ENCODE measurements at places on chromosomes 5 and 9.

DNA sequence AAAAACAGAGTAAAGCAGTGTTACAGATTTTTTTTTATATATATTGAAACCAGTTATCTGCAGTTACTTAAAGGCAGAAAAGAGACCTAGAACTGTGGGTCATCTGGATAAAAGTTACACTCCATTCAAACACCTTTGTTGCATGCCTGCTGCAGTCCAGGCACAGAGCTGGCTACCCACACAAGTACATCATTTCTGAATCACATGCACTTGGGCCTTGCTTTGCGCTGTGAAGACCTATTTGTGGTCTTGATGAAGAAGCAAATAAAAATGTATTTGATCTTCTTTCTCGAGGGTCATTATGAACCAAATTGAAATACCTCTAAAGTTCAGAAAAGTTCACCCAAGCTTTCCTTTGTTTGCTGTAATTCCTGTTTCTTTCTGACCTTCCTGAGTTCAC lies 503.0 kb upstream of the ZNF608 start:
- no peak for DNase-seq

DNA sequence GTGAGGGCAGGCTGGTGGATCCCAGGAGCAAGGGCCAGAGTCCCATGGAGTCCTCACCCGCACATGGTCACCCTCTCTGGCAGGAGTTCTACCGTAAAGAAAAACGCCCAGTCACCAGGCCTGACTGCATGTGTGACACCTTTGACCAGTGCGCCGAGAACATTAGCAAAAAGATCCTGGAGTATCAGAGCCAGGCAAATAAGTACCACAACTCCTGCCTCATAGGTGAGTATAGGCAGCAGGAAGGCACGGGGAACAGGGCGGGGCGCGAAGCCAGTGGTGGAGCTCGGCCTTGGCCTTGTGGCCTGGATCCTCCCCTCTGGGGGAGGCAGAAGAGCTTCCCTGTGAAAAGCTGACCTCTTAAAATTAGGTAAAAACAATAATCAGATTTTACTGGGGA lies 45.4 kb upstream of the TDRD7 start:
- no peak for DNase-seq

DNA sequence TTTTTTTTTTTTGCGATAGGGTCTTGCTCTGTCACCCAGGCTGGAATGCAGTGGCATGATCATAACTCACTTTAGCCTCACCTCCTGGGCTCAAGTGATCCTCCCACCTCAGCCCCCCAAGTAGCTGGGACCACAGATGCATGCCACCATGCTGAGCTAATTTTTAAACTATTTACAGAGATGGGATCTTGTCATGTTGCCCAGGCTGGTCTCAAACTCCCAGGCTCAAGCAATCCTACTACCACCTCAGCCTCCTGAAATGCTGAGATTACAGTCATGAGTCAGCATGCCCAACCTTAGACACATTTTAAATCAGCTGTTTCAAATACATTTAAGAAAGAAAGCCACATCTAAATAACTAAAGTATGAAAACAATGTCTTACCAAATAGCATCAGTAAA lies 439.0 kb downstream of the EBF1 start:
- DNase-seq = no peak

DNA sequence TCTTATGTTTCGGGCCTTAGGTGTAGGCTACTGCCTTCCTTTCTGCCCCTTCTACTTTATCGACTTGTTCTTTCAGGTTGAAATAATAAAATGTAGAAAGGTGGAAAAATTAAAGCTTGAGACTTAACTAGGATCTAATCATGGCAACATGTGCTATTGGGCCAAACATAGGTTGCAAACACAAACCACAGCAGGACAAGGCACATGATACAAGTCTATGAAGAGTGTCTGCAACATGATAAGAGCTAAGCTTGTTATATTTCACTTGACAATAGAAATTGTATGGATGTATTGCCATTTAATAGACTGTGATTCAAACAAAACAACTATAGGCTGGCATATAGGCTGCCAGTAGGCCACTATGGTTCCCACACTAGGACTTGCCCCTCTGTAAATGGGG lies 1.7 kb upstream of the ERAP2 start:
- DNase-seq = no peak

GRCh38 chr5:140548791-140549190 lies 1.3 kb downstream of the EIF4EBP3 start:
- no peak for DNase-seq

- DNase-seq = peak; percentile 53
These were observed 596 bp downstream of the IRF1 start for GRCh38 chr5:132489871-132490483.

- DNase-seq = peak; percentile 25
These were observed 42.2 kb downstream of the MED27 start for GRCh38 chr9:132037458-132037857.

DNA sequence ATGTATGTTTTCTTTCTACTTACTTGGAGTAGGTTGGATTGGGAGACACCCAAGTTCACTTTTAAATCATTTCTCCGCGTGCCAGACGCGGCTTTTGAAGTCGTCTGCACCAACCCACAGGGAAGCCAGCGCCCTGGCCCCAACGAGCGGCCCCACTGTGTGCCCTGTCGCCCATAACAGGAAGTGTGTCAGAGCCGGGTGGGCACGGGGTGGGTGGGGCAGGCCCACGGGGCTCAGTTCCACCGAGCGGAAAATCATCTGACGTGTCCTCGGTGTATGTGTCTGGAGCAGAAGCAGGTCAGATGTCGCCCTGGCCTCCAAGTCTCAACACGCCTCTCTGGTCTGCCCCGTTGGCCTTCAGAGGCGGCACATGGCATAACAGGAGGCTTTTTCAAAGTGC lies 22.7 kb upstream of the SMIM23 start:
- no peak for DNase-seq

DNA sequence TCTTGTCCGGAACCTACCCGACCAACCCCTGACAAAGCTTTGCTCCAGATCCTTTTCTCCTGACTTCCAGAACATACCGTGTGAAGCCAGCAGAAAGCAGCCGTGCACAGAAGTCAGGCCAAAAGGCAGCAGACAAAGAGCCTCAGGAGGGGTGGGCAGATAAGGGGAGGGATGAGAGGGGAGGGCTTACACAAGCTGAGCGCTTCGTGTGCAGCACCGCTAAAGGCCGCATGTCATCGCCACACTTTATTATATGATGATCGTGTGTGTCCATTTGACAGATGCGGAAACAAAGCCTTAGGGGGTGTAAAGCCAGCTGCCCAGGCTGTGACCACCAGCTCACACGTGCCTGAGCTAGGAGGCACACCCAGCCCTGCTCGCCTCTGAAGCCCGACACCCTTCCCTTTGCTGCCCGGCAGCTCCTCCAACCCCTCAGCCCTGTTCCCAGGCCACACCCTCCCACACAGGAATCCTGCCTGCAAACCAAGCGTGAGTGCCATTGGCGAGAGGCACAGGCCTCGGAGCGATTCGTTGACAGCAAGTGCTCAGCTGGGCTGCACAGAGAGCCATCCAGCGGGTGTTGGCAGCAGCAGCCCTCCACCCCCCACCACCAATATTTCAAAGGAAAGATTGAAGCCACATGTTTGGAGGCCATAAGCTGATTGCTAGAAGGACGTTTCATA lies 170.5 kb upstream of the SMIM23 start:
- DNase-seq = no peak

GRCh38 chr5:58542709-58543108 lies 40.2 kb upstream of the RAB3C start:
- DNase-seq = no peak

GRCh38 chr5:154753792-154754191 lies 1.4 kb upstream of the LARP1 start:
- DNase-seq = no peak

DNA sequence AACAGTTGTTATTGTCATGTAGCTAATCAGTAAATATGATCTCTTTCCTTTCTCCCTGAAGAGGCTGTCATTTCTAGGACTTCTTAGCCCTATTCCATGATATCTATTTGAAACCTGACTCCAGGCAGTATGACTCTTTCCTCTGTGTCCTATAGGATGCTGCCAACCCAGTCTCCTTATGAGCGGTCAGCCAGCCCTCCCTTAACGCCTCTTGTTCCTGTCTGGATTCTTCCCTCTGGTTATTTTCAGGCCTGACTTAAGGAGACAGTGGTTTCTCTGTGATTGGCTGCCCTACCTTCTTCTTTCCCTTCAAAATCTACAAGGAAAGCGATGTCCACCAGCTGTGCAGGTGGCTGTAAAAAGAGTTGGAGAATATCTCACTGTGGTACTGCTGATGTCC lies 19.4 kb upstream of the C5orf63 start:
- peak; percentile 20 for DNase-seq

DNA sequence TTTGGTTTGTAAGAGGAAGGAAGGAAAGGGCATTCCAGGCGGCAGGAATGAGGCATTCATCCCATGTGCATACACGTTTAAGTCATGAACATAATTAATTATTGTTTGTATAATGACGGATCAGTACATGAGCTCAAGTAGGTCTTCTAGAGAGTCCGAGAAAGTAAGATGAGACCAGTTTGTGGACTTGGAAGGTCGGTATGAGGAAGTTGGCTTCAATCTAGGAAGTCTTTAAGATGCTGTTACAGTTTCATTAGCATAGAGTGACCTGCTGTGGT lies 2.1 kb downstream of the GTF3C4 start:
- DNase-seq = no peak

DNA sequence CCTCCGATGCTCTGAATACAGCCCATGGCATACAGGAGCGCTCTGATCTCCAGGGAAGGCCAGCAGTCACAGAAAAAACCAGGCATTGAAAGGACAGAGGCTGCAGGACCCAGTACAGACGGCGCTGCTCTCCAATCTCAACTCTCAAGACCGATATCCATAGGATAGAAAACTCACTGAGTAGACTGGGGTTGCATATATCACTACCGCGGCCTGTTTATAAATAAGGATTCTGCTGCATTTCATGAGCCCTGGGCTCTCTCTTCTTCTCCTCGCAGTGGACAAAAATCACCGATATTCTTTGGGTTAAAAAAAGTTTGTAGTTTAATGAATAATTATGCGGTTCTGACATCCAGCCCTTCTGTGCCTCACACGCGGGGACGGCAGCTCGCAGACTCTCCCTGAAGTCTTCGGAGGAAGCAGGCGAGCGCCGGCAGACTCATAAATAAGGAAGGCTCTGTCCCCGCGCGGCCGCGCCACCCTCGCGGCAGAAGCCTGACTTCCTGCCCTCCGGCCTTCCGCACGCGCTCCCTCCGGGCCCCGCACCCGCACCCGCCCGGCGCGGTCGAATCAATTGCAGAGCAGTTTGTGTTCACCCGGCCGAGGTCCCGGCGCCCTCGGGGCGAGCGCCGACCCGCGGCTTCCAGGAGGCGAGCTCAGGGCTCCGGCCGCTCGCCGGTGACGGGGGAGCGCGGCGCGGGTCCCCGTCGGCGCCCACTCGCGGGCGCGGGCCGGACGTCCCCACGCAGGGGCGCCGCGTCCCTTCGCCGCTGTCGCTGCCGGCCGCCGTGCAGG lies at the start of gene FAM78A:
FAM78A (minus strand) TSS at position 417 of the 795 bp plus-strand sequence; CDS start at position 86, 331 bp downstream.
- peak; percentile 38 for DNase-seq

GRCh38 chr5:104859437-104859836 lies 1296.8 kb upstream of the NUDT12 start:
- no peak for DNase-seq

- DNase-seq = no peak
These were observed 291.7 kb downstream of the TMEM167A start for GRCh38 chr5:82785456-82785855.

DNA sequence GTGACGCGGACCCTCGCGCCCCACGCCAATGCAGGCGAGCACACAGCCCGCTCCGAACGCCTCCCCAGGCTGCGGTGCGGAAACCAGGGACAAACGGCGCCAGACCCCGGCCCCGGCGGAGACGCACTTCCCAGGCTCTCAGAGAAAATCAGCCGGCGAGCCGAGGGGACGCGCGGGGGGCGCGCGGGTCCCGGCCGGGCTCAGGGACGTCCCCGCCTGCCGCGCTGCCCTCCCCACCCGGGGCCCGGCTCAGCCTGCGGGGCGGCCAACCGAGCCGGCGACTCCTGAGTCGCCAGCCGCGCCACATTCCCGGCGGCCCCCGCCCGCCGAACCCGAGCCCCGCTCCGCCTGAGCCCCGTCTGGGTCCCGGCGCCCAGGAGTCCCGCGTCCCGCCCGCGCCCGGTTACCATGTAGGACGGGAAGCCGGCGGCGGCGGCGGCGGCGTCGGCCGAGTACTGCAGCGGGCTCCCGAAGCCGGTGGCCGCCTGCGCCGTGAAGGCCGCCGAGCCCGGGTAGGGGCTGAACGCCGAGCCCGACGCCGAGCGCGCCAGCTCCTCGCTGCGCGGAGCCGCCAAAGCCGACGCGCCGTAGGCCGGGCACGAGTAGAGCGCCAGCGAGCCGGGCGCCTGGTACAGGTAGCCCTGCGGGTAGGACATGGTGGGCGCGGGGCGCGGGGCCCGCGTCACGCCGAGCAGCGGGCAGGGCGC lies 566 bp downstream of the IRX2 start:
- DNase-seq = no peak

DNA sequence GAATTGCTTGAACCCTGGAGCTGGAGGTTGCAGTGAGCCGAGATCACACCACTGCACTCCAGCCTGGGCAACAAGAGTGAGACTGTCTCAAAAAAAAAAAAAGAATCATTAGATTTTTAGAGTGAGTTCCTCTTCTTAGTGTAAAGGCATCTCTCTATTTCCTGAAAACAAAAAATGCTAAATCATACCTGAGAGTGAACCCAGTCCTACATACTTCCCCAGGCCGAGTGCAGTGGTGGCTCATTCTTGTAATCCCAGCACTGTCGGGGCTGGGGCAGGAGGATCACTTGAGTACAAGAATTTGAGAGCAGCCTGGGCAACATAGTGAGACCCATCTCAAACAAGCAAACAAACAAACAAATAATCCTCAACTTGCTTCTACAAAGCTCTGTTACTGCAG lies 38.2 kb upstream of the LPAR1 start:
- no peak for DNase-seq

- DNase-seq = no peak
These were observed 119.3 kb upstream of the DPYSL3 start for GRCh38 chr5:147629196-147629595.
